ENCODE measurements at places on chromosomes 3 and 15.

GRCh38 chr3:143895805-143896204, 47.5 kb upstream of the SLC9A9 start:
- no peak for DNase-seq

DNA sequence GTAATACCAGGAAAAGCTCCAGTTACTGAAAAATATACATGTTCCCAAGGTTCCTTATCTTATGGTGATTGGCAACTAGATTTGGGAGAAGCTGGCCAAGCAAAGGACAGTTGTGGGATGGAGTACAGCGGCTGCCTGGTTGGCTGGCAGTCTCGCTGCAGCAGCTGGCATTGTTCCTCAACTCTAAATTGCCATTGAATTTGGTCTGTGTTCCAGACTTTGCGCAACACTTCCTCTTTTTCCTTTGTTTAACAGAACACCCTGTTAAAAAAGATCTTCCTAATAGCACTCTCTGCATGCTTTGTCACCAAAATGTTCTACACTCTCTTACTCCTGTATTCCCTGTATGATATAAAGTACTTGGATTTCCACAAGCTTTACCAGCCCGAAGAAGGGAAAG, 420.6 kb upstream of the RBMS3 start:
- DNase-seq, result no peak

DNA sequence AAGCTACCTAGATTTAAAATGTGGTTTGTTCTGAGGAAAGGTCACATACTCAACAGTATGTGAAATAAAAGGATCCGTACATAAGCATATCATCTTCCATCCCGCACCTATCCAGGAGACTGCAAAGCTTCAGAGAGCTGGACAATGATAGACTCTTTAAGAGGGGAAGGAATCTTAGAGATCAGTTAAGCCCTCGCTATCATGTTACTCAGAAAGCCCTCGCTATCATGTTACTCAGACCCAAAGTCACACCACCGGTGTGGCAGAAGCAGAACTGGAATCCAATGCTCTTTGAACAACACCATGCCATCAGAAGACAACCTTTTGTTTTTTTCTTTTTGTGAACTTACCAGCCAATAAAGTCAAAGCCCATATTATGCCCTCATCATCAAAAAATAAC, 5.8 kb downstream of the ANO10 start:
- no peak for DNase-seq

GRCh38 chr15:70361891-70362290, 264.2 kb upstream of the TLE3 start:
- no peak for DNase-seq

DNA sequence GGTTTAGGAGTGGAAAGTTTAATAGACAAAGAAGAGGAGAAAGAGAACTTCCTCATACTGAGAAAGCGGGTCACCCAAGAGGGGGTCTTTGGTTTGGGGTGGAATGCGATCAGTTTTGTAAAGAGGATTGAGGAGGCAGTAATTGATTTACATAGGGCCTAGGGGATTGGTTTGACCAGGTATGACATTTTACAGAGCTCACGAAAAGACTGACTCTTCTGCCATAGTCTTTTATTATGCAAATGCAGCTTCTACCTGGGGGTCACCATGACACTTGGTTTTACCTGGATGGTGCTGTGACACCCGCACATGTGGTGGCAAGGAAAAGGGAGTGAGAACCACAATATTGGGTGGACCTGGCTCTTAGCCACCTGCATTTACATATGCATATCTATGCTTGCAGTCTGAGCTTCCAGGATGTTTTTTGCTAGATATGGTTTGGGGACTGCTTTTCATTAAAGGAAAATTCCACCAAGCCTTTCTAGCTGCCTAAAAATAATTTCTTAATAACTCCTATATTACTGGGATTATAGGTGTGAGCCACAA, 6.9 kb upstream of the NME9 start:
- DNase-seq, result no peak

- DNase-seq, result no peak
These were observed 272.9 kb upstream of the CTDSPL start for GRCh38 chr3:37588758-37589157.

GRCh38 chr3:180176059-180176458, 139.3 kb upstream of the PEX5L start:
- no peak for DNase-seq

DNA sequence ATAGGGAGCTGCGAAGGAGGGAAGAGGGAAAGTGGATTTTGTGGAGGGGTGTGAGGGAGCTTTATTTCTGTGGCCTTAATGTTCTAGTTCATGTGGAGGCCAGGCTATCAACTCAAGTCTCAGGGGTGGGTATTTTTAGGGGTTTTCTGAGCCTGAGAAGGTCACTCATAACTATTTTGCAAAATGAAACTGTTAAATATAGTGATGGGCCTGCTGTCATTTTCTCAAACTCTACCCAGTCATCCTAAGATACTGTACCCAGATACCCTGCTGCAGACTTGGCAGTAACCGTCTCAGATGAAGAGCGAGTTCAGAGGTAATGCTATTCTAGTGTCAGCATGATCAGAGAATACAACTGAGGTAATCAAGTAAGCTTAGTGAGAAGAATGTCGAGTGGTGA, 545.0 kb upstream of the TBL1XR1 start:
- DNase-seq, result no peak

DNA sequence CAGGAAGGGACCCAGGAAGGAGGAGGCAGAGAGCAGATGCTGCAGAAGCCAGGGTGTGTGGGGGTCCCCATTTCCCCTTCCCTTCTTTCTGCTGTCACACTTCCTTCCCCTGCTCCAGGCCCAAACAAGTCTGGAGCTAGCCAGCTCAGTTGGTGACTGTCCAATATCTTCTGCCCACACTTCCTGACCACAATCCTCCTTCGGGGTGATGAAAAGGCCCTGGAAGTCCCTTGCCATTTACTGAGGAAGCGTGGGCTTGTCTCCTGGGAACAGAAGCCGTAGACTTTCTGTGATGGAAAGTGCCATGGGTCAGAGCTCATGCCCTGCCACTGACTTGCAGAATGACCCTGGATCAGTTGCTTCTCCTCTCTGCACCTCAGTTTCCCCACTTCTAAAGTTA, 39.0 kb downstream of the ANAPC13 start:
- no peak for DNase-seq

DNA sequence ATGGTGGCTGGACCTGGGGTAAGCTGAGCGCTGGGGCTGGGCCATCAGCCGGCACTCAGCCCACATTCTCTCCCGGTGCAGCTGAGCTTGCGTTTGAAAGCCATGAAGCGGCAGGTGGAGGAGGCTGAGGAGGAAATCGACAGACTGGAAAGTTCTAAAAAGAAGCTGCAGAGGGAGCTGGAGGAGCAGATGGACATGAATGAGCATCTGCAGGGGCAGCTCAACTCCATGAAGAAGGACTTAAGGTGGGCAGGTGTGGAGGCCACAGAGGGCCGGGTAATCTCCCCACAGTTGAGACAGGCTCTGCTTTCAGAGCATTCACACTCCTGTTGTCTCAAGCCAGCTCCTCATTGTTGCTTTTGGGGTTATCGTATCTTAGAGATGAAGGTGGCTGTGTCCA, 45.7 kb upstream of the MYZAP start:
- no peak for DNase-seq

GRCh38 chr3:158312560-158313141, 202.8 kb downstream of the RSRC1 start:
- no peak for DNase-seq

GRCh38 chr3:64617610-64618009, 70.2 kb downstream of the ADAMTS9 start:
- DNase-seq, result no peak

GRCh38 chr3:13950042-13950441, 70.2 kb upstream of the WNT7A start:
- DNase-seq, result no peak

DNA sequence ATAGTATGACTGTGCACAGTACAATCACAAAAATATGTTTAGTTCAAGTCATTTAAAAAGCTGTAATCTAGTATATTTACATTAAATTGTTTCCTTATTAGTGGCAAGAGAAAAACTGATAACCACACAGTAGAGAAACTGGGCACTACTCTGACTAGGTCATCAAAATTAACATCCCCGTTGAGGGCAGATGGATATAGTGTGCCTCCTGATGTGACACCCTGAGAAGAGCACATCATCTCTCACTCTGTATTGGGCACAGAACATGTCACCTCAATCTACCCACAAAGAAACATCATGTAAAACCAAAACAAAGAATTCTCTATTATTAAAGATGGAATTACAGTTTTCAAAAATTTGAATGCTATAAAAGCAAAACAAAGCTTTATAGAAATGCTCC, 221.9 kb upstream of the NANOGP8 start:
- DNase-seq, result no peak

DNA sequence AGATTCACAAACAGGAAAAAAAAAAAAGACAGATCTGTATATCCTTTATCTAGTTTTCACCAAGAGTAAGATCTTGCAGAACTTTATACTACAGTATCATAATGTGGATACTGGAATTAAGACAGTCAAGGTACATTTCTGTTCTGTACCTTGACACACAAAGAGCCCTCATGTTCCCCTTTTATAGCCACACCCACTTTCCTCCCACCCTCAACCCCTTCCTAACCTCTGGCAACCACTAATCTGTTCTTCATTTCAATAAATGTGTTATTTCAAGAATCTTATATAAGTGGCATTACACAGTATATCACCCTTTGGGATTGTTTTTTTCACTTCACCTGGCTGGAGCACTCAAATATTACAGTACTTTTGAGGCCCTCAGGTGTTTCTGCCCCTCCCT, 3.6 kb upstream of the RAB6B start:
- DNase-seq, result no peak

DNA sequence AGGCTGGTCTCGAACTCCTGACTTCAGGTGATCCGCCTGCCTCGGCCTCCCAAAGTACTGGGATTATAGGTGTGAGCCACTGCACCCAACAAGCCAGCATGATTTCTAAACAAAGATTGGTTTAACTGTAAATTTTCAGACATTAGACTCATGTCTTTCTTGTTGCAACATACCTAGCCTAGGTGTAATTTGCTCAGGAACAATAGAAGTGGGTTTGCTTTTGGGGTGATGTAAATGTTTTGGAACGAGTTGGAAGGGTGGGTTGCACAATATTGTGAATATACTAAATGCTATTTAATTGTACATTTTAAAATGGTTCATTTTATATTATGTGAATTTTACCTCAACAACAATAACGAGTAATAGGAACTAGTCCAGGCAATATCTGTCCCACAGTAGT, 7.1 kb downstream of the CCR4 start:
- no peak for DNase-seq

DNA sequence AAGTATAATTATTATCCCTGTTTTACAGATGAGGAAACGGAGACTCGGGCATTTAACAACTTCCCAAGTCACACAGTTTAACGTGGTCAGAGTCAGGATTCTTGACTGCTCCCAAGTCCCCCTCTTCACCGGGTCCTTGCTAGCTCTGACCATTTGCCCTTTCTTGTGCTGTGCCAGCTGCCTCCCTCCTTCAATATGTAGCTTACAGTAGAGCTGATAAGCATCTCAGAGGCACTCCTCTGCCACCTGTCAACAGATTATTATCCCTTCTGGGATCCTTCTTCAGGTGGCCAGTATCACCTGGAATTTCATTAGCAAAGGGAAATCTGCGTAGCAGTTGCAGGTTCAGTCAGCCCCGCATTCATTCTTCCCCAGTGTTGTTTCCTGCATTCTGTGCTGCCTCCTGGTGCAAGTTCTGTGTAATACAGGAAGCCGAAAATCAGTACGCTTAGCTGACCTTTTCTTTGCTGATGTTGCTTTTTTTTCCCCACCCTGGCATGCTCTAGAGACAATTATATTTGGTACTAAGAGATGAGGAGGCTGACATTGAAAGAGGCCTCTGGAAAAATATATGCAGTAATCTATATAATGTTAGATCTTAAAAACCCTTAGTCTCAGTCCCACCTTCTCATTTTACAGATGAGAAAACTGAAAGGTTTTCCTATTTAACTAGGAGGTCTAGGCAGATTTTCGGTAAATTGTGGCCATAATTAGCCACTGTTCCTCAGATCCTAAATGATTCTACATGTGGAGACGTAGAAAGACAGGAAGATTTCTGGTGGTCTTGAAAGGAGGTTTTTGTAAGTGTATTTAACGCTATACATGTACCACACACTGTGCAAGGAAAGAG, 24.8 kb downstream of the TMOD2 start:
- DNase-seq, result no peak

GRCh38 chr3:63940389-63940757, 28.2 kb upstream of the SCAANT1 start:
- DNase-seq, result no peak

GRCh38 chr15:82137261-82137660, 91.4 kb upstream of the MEX3B start:
- no peak for DNase-seq

DNA sequence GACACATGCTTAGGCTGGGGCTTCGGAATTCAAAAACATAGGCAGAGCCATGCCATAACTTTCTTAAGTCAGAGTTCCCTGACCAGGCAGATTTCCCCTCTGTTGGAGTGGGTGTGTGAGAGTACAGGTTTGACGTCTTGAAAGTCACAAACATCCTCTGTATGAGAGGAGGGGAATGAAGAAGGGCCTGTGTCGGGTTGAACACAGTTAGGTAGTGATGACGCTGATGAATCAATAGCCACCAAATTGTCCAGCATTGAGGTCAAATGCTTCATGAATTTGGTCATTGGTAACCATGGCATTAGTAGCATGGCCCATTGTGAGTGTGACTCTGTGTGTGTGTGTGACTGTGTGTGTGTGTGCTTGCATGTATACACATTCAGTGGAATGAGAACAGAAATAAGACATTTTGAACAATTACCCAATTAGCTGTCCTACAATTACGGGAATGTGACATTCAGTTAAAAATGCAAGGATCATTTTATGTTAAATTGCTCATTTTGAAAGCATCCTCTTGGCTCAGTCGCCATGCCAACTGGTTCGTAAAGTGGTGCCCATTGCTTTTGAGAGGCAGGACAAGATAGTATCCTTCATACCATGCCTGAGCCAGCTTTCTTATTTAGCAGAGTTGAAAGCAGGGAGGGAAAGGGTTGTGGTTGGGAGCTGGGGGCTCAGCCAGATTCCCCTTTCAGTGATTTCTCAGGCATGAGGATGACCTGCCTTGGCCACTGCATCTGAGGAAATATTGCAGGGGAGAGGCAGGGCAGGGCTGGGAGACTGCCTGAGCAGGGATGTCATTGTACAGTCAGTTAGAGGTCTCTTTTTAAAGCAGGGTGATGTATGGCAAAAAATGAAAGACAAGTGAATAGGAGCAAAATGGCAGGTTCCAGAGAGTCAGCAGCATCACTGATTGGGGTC, 35.4 kb downstream of the RBP2 start:
- DNase-seq, result no peak

DNA sequence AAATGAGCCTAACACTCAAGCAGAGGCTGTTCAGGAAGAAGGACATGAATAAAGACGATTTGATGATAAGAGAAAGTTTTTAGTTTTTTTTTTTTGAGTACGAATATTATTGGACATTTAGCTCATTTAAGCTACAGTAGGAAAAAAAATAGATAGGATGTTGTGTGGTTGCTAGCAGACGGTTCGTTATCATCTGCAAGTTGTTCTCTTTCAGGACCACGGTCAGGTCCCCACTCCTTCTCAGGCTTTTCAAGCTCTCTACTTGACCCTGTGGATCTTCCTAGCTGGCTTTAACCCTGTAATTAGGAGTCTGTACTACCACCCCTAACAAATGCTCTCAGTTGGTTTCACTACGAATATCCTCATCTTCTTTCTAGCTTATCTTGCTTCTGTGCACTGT, 1.1 kb downstream of the KCNH8 start:
- no peak for DNase-seq

GRCh38 chr3:186044427-186044826, 64.5 kb downstream of the ETV5 start:
- DNase-seq, result no peak

Measured in stimulated activated CD4-positive, alpha-beta T cell treated with anti-CD3 and anti-CD28 coated beads, Interleukin-15, amount 100 ng/mL, for 48 hours (primary cell).